ENCODE measurements at places on chromosomes 16 and 17.

DNA sequence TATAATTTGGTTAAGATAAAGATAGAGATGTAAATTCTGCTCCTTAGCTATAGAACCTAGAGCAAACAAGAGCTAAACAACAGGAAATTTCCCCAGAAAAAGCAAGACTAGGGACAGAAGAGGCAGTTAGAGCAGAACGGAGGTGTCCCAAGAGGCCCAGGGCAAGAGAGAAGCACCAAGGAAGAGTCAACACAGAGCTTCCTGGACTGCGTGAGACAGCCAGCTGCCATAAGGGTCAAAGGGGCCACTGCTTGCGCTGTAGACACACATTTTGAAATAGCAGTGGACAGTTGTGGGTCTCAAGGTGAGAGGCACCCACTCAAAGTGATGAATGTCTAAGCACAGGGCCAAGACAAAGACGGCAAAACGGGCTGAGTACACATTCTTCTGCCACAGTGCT, 156.6 kb downstream of the PARN start:
- no peak for DNase-seq

GRCh38 chr16:50288920-50289319, 22.6 kb downstream of the ADCY7 start:
- no peak for DNase-seq

- no peak for DNase-seq
These were observed 7.5 kb downstream of the RFFL start for GRCh38 chr17:35056013-35056412.

DNA sequence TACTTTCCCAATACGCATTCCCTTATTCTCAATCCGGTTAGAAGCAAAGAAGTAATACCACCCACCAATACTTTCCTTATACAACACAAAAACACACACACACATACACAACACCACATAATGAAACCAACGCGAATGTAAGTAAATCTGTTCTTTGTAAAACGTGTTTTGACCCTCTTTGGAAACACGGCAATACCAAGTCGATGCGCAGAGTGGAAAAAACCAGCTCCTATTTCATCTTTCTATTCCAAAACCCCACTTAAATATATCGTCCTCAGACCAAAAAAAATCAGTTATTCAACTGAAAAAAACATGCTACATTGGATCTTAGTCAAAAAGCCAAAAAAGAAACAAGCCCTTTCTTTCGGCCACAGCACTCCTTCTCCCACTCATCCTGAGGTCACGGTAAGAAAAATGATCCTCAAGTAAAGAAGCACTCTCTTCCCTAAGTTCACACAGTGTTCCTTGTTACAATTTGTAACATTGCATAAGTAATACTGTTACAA, 31.0 kb upstream of the ARL4D start:
- DNase-seq, result peak; percentile 40

GRCh38 chr16:85390511-85391174, 222.5 kb upstream of the GSE1 start:
- DNase-seq, result no peak

DNA sequence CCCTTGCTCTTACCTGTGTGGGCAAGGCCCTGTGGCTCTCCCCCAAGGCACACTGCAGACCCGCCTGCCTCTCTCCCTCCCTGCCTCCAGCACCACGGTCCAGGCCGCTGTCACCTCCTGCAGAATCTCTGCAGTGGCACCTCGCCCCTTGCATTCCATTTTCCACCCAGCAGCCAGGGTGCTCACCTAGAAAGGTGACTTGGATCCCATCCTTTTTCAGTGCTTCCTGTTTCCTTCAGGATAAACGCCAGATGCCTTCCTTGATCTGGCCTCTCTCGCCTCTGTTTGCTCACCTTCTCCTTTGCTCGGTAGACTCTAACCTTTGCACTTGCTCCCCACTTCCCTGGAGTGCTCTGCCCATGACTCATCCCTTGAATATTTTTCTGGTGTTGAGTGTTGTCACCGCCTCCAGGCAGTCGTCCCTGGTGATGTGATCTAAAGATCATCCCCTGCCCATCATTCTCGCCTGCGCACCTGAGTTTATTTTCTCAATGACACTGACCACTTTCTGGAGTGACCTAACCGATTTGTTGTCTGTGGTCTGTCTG, 79.2 kb upstream of the LGALS9 start:
- no peak for DNase-seq

- DNase-seq, result no peak
These were observed 11.6 kb downstream of the FLOT2 start for GRCh38 chr17:28885951-28886350.

GRCh38 chr17:1471911-1472821, 16.1 kb upstream of the CRK start:
- DNase-seq, result no peak

- DNase-seq, result no peak
These were observed 49.6 kb upstream of the ENPP7 start for GRCh38 chr17:79681101-79681621.

DNA sequence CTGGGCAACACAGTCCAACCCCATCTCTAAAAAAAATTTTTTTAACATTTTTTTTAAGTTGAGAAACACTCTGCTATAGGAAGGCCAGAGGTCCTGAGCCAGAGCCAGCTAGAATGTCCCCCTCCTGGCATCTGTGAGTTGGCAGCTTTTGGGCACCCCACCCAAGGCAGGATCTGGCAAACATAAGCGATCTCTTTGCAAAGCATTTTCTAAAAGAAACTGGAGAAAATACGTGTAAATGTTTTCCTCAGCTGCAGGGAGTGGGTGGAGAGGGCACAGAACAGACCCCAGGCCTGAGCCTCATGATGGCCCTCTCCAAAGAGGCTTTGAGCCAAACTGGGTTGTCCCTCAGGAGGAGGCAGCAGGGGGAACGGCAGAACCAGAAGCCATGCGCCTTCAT, 11.7 kb downstream of the CAVIN1 start:
- no peak for DNase-seq

- DNase-seq, result no peak
These were observed 168.6 kb upstream of the HS3ST4 start for GRCh38 chr16:25523183-25523582.

DNA sequence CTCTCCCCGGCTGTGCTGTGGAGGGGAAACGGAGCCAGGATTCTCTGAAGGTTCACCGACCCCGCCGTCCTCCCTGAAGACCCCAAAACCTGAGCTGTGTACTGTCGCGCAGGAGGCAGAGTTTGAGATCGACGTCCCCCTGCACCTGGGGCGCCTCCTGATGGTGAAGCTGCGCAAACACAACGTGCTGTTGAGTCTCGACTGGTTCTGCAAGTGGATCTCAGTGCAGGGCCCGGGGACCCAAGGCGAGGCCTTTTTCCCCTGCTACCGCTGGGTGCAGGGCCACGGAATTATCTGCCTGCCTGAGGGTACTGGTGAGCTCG, 62.6 kb upstream of the TEKT1 start:
- DNase-seq, result no peak

DNA sequence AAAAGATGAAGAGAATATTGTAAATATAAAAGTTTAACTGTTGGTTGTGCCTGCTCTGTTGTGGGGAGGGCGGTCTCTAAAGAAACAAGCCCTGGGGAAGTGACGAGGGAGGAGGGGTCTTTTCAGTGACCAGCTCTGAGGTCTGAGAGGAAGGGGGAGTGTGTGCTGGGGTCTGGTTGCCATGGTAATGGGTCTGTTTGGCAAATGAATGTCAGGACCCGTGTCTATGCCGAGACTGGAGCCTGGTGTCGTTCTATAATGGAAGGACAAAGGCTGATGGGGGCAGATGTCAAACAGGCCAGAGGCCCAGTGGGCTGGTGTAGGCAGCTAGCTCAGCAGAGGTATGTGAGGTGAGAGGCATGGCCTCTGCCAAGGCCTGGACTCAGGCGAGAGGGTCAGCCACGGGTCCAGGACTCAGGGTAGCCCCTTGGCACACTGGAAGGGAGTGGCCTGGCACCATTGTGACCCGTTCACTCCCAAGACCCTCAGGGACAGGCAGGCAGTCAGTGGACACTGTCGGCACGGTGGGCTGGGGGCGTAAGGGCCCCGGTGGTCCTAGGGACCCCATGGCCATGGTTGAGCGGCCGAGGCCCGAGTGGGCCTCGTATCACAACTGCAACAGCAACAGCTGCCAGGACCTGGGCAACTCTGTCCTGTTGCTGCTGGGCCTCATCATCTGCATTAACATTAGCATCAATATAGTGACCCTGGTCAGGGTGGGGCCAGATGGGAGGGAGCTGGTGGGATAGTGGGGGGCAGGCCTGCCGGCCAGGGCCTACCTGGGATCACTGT, at the start of gene SPEM1:
SPEM1 (plus strand) TSS at position 506 of the 792 bp plus-strand sequence; CDS start at position 567, 61 bp downstream.
- no peak for DNase-seq

DNA sequence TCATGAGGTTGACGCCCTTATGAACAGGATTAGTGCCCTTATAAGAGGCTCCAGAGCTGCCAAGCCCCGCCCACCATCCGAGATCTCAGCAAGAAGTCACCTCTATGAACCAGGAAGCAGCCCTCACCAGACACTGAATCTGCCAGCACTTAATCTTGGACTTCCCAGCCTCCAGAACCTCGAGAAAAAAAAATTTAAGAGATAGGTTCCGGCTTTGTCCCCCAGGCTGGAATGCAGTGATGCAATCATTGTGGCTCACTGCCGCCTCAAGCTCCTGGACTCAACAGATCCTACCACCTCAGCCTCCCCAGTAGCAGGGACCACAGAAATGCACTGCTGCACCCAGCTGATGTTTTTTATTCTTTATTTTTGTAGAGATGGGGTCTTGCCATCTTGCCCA, 22.5 kb upstream of the ADCY9 start:
- DNase-seq, result no peak

GRCh38 chr17:3316836-3317235, 18.7 kb upstream of the OR3A1 start:
- DNase-seq, result no peak

DNA sequence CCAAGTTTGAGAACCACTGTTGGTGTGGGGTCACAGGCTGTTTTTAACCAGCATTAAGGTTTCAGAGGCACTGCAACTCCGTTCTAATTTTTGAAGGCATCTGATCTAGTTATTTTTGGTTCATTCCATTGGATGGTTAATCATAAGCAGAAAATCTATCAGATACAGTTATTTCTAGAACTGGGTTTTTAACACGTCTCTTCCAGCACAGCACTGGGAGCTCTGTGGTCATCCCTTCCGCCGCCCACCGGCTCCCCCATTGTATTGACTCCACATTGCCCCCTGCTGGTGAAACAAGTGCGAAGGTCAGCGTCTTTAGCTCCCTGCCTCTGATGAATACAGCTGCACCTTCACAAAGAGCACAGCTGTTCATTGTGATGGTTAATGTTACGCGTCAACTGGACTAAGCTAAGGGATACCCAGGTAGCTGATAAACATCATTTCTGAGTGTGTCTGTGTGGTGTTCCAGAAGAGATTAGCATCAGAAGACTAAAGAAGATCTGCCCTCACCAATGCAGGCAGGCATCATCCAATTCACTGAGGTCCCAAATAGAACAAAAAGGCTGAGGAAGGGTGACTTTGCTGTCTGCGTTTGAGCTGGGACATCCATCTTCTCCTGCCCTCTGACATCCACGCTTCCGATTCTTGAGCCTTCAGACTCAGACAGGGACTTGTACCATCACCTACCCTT, 8.5 kb downstream of the CCL18 start:
- peak; percentile 82 for DNase-seq

DNA sequence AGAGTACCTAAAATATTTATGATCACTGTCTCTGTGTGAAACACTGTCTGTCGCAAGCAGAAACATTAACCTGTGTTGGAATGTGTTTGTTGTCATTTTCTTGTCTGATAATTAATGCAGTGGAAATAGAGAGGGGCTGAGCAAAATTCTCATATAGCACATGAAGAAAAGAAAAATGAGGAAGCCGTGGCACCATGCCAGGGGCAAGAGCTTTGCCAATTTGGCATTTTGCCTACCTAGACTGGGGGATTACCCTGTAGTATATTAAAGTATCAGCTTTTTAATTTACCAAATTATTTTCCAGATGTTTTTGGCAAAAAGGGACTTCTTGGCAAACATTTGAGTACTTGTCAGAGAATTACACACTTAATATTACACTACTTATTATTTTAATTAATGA, 1326.6 kb upstream of the GOT2 start:
- DNase-seq, result no peak

DNA sequence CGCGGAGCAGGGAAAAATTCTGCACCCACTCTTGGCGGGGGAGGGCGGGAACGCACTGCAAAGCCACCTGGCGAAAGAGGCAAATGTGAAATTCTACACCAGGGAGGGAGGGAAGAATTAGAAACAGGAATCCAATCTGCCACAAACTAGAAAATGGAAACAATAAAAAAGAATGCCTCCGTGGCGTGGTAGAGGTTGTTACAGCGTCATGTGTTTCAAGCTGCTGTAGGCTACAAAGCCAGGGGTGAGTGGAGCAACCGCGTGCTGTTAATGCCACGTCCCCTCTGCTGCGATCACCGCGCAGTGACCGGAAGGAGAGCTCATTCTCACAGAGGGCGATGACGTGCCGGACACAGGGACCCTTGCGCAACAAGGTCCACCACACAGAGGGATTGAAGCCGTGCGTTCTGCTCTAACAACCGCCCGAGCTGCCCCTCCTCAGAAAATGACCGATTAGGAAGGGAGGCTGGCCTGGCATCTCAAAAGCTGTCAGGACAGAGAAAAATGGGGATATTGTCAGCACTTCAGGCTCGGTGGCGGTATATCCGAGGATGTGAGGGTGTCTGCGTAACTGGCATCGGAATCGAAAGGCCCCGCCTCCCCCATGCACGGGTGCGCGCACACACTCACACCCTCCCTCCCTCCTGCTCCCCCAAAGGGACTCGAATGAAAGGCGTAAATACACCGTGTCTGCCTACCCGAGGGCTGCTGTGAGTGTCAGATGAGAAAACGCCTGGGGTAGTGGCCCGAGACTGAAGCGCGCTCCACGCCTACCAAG, 70.8 kb upstream of the TNRC6C start:
- DNase-seq, result no peak

- DNase-seq, result no peak
These were observed 2.0 kb downstream of the NPTX1 start for GRCh38 chr17:80474231-80474960.
